Smooth muscle cell of the pulmonary artery (primary cell): ENCODE measurements at places on chromosomes 7 and 10. TPM values are rescaled to one million over a fixed set of nuclear protein-coding genes. Genes with fewer than 3 reads are reported as not detected.

Gene CYP26C1
- 0.07 and 0.10 TPM in 2 replicates for total RNA-seq

Gene CHN2
- 0.39 TPM in 1 of 2 replicates, not detected in the other for total RNA-seq

Gene CALCR
- not detected in 2 replicates for total RNA-seq

Gene GTF2IRD1
- total RNA-seq: 8.5 and 18.9 TPM in 2 replicates

Gene C7orf57
- total RNA-seq: not detected in 2 replicates

Gene DNAJC1
- total RNA-seq: 58.9 and 62.0 TPM in 2 replicates

Gene SPDYE1
- not detected in 2 replicates for total RNA-seq

Gene CALY
- not detected in 2 replicates for total RNA-seq

Gene NRCAM
- total RNA-seq: 1.6 and 22.6 TPM in 2 replicates

Gene EPO
- total RNA-seq: not detected in 2 replicates

Gene PSD
- 2.0 and 3.7 TPM in 2 replicates for total RNA-seq

Gene COL17A1
- total RNA-seq: 0.20 and 1.1 TPM in 2 replicates

Gene BUB3
- total RNA-seq: 145 and 169 TPM in 2 replicates

Gene FAM221A
- 1.4 and 1.5 TPM in 2 replicates for total RNA-seq

Gene CDK13
- 59.7 and 63.8 TPM in 2 replicates for total RNA-seq

Gene GPR15LG
- not detected in 2 replicates for total RNA-seq

Gene WDFY4
- not detected in 2 replicates for total RNA-seq

Gene SPDYE6
- total RNA-seq: not detected in 2 replicates

Gene RASSF4
- 6.2 and 14.2 TPM in 2 replicates for total RNA-seq
